ENCODE measurements at places on chromosomes 6 and 20. TPM values are rescaled to one million over a fixed set of nuclear protein-coding genes. Genes with fewer than 3 reads are reported as not detected.
A peak's percentile ranks its signal among the peaks of the same experiment; 100 is the strongest.

Gene MYLK2
- 0.12 TPM for total RNA-seq

Gene TEAD3
- total RNA-seq = 21.7 TPM

Gene PPP1R11
- 46.3 TPM for total RNA-seq

Gene GNAS-AS1
- 0.64 TPM for total RNA-seq

Gene EEF1A1
- 7,434 TPM for total RNA-seq

Gene SLC32A1
- not detected for total RNA-seq

DNA sequence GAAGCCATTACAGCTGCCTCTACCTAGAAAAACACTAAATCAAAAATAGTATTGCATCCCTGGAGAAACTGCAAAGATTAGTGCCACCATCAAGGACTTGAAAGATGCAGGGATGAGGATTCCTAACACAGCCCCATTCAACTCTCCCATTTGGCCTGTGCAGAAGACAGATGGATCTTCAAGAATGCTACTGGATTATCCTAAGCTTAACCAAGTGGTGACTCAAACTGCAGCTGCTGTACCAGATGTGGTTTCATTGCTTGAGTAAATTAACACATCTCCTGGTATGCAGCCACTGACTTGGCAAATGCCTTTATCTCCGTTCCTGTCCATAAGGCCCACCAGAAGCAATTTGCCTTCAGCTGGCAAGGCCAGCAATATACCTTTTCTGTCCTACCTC is 117.4 kb downstream of the TBC1D32 start:
- ATAC-seq = no peak

- ATAC-seq = no peak
Observed at GRCh38 chr6:135616655-135617054, 119.1 kb upstream of the AHI1 start.

GRCh38 chr6:85392379-85392778 is 57.5 kb upstream of the NT5E start:
- ATAC-seq = no peak

DNA sequence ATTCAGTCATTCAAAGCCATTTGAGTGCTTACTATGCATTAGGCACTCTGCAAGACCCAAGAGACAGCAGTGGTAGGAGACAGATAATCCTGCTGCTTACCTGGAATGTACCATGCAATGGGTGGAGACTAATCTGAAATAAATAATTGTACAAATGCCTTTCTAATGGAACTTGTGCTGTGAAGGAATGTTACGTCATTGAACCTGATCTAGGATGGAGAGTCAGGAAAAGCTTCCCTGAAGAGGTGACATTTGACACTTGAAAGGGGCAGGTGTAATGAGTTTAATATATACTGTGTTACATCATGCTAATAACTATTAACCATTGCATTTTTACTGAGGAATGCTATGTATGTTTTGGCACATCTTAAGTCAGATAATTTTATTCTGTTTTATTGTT is 491.0 kb upstream of the FLRT3 start:
- no peak for ATAC-seq

DNA sequence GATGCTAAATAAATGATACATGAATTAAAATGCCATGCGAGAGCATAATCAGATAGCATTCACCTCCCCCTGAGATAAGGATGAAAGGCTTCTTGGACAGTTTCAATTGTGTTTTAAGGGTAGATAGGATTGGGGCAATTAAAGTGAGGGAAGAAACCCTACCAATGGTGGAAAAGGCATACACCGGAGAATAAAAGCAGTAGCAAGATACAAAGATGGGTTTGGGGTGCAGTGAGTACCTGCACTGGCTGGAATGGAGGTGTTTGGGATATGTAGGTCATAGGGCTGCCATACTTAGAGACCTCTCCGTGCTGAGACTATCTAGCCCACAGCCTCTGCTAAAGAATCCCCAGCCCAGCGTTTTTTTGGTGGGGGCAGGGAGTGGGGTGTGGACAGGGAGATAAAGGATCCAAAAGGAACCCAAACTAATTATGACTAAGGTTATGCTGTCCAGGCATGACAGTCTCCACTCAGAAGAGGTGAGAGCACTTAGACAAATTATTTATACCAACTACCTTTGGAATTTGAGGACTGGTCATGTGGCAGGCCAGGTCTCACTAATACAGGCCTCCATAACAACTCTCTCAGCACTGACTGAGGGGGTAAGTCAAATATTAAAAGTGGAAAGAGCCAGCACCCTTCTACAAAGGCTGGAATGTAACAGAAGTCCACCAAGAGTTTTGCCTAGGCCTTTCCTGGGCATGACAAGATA is 280.8 kb downstream of the ADGB start:
- no peak for ATAC-seq

GRCh38 chr20:57530327-57530981 is 5.5 kb upstream of the CTCFL start:
- ATAC-seq = no peak

DNA sequence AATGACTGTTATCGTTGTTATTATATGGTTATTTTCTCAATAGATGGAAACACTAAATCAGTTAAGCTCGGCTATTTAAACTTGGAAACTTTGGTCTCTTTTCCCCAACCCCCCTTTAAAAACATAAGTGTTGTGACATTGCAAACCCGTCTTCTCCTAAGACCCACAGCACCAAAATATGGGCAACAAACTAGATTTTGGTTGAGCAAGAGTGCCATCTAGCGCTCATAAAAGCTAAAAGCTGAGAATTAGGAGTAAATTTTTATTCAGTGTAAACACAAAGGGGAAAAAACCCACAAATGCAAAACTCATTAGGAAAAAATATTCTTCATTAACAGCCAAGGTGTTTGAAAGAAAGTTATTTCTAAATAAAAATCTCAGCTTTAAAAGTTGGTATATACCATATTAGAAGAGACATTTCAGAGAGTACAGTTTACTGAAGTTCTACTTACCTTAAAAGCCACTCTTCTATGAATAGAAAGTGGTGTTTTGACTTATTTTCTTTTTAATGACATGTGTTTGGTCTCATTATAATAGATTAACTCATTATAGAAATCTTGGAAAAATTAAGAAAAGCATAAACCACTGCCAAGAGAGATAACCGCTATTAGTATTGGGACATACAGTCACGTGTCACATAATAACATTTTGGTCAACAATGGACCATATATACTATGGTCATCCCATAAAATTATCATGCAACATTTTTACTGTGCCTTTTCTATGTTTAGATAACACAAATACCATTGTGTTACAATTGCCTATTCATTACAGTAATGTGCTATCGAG is 21.1 kb downstream of the SESN1 start:
- ATAC-seq = peak; percentile 65

DNA sequence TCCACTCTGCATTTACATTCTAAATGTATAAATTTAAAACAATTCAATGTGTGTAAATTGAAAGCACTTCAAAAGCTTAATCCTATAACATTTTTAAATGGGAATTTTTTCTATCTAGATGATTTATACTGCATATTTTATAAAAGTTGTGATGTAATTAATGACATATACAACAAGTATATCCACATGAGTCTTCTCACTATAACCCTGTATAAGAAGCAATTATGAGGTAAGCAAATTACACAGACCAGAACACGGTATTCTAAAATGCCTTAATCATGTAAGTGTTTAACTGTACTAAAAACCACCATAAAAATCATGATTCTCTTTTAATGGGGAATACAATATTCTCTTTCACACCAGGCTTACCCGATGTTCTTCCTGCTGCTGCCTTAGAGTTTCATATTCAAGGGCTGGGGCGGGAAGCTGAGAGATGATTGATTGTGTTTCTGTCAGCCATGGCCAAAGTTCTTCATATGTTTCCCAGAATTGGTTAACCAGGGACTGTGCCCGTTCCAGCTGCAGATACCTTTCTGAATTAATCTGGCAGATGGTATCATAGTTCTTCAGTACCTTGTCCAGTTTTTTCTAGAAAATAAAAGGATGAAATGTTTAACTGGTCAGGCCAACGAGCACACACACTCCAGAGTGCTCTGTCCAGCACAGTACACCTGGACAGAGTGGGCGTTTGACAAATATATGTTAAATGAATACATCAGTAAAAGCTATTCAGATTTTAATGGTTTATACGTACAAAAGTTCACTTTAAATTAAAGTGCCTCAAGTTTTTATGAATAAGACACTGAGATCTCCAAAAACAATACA is 127.4 kb downstream of the DST start:
- ATAC-seq = no peak

GRCh38 chr20:40797425-40797824 is 108.4 kb upstream of the MAFB start:
- ATAC-seq = no peak

GRCh38 chr6:105489216-105489530 is 86.3 kb upstream of the PREP start:
- ATAC-seq = no peak

DNA sequence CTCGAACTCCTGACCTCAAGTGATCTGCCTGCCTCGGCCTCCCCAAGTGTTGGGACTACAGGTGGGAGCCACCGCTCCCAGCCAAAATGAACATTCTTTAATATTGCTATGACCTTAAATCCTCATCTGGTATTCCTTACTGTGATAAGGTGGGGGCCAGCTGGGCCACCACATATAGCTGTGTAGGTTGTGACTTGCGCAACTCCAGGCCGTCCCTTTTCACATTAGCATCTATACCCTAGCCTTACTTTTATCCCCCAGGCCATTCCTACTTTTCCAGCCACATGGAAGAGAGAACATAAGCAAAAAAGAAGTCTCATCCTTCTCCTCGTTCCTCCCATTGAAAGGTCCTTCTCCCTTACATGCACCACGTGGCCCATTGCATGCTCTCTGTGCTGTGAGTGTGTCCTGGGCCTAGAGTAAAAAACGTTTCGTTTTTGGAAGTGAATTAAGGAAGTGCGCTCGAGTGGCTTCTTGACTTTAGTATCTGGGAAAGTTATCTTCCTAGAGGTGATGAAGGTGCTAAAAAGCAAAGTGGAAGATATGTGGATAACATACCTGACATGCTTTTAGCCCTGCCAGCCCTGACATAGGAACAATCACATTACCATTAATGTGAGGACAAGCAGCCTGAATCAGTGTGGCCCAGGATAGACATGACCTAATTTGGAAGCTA is 56.8 kb upstream of the KIF13A start:
- ATAC-seq = no peak

- peak; percentile 26 for ATAC-seq
Observed at GRCh38 chr20:50344232-50345071, 153.8 kb downstream of the CEBPB start.

DNA sequence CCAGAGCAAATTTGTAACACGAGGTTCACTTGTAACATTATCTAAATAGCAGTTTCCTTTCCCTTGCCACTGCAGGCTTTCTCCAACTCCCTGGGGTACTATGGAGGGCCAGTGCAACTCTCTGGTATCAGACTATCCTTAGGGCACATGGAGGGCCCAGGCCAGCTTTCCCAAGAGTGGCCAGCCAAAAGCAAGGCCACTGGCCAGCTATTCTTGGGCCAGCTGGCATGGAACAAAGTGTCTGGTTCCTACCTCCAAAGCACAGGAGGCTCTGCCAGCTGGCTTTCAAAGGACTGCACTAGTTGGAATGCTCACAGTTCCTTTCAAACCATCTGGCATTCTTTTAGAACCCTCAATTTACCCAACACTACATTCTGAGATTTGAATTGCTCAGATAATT is 8.7 kb downstream of the RNF24 start:
- ATAC-seq = no peak

GRCh38 chr6:168050881-168051586 is 28.0 kb downstream of the FRMD1 start:
- ATAC-seq = no peak

DNA sequence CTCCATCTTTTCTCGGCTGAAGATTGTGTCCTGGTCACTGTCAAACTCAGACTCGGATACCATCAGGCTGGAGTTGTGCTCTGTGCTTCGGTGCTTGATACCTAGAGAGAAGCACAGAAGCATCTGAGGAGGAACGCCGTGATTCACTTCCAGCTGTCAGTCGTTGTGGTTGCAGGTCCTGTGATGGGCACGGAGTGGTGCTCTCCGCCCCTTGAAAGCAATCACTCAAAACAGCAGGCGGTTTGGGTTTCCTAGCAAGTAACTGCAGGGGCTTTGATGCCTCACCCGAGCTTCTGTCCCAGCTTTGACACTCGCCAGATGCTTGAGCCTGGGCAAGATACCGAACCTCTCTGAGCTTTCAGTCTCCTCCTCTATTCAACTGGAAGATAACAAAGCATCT is 52.5 kb downstream of the ALDH5A1 start:
- no peak for ATAC-seq

DNA sequence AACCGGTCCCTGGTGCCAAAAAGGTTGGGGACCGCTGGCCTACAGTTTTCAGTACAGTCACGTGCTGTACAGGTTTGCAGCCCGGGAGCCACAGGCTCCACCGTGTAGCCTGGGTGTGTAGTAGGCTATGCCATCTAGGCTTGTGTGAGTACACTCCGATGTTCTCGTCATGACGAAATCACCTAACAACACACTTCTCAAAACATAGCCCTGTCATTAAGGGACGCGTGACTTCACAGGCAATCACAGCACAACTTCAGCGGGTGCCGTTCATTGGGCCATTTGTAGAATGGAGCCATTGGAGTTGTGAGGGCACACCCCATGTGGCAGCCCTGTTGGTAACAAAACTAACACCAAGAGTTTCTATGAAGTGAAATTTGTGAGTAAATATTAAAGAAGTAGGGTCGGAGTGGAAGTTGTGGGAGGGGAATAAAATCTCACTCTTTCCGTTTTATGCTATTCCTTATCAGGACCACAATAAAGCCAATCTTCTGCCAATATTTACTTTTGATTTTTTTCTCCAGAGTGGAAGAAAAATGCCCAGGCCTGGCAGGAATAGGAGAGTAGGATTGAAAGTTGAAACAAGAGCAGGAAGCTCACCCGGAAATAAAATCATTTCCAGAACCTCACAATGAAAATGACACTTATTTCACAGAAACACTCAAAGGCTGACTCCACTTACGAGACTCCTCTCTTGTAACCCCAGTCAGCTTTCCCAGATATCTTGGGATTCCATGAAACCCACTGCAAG is 63.7 kb upstream of the PTPN1 start:
- ATAC-seq = no peak
